Stimulated activated CD8-positive, alpha-beta memory T cell treated with anti-CD3 and anti-CD28 coated beads, Interleukin-4, amount 100 ng/mL, for 24 hours (primary cell): ENCODE measurements at places on chromosomes 2 and 18.

- DNase-seq = no peak
Observed at GRCh38 chr18:75109319-75109691, 99.6 kb downstream of the PTGR3 start.

GRCh38 chr2:66578054-66578686 lies 143.2 kb downstream of the MEIS1 start:
- DNase-seq = no peak

- no peak for DNase-seq
Observed at GRCh38 chr18:3449512-3450011, 410 bp upstream of the TGIF1 start.

- no peak for DNase-seq
Observed at GRCh38 chr18:51656249-51656648, 458.8 kb upstream of the MEX3C start.

DNA sequence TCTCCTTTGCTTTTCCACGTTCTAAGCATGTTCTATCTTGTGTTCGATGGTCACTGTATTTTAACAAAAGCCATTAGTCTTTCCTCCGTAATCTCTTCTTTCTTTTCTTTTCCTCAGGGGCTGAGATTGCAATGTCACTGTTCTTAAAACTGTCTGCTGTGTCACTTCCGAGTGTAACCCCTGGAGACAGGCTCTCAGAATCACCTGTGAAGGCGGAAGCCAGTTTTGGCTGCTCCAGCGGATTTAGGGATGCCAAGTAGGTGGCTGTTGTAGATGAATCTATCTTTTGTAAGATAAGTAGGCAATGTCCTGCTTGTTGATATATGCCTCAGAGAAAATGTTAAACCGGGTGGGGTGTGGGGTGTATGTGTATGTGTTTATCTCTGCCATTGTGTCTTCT lies 94.7 kb upstream of the L3MBTL4 start:
- DNase-seq = no peak

GRCh38 chr2:74497777-74498499 lies 1.5 kb downstream of the LBX2 start:
- no peak for DNase-seq

DNA sequence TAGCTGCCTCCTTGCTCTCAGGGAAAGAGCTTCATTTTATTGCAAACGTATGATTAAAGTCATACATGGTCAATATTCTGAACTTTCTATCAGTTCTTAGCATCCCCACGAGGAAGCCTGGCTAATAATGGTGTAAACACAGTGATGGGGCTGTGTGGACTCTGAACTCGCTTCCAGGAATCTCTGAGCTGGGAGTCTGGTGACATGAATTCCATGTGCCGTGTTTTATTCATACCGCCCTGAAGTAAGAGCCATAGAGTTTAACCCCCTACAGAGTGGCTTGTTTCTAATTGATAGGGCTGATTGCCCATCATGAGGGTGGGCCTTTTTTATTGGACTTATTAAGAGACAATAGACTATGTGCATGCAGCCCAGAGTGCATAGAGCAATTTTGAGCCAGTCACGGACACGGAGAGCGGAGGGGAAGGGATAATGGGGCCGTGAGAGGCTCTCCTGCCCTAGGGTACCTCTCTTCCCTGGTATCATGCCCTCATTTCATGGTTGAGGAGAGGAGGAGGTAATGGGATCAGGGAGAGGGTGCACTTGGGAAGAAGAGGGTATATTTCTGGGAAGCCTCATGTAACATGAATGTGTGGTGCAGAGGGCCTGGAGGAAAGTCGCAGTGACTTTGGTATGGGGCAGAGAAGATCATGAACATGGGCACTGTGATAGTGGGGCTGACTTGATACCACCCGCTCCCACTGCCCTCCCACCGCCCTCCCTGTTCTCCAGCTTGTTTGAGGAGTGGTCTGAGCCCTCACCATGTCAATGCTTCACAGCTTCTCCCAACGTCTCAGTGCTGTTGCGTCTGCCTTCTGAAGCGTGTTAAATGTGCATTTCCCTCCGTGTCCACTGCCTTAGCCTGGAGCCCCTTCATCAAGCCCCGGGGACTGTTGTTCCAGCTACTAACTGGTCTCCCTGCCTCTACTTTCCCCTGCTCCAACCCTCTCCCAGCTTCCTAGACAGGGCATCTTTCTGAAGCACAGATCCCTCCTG lies 73.2 kb downstream of the IL1R2 start:
- no peak for DNase-seq

DNA sequence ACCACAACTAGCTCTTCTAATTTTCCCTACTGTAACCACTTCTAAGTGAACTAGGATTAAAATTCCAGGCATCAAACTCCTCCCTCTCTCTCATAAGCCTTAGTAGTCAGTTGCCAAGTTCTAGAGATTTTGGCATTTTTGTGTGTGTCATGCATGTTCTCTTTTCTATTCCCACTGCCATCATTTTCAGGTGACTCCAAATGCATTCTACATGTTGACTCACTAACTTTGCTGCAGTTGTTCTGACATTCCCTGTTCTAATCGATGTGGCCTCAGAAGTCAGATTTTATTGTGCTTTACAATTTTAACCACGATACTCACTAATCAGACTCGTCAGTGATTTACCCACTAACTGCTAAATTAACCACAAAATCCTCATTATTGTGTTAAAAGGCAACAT lies 13.3 kb downstream of the DSC1 start:
- no peak for DNase-seq

DNA sequence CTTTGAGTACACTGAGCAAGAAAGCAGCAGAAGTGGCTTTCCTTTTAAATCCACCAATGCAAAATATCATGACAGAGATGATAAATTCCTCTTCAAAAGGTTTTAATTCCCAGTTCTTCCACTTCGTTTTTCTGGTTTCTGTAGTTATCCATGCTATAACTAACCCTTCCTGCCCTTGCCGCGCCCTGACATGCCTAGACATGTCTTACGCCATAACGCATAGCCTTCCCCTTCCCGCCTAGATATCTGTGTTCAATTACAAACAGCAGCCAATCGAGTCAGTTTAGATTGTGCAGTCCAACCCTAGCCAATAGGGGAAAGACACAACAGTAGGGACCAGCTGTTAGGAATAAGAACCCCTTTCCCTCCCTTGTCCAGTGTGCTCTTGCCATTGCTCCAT lies 16.1 kb downstream of the PRPF40A start:
- DNase-seq = no peak

DNA sequence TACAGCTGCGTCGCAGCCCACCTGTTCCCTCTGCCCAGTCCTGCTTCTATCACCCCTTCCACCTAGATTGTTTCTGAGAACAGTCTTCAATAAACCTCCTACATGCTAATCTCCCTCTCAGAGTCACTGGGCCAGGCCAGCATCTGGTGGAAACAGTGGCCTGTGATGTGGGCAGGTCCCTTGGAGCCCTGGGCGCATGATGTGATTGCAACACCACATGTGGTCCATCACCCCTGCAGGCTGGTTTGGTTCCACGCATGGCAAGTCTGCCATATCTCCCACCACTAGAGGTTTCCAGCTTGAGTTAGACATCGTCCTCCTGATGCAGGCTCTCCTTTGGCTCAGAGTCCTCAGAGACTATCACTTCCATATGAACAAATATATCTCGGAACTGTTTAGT lies 83.5 kb downstream of the PRKCE start:
- no peak for DNase-seq

DNA sequence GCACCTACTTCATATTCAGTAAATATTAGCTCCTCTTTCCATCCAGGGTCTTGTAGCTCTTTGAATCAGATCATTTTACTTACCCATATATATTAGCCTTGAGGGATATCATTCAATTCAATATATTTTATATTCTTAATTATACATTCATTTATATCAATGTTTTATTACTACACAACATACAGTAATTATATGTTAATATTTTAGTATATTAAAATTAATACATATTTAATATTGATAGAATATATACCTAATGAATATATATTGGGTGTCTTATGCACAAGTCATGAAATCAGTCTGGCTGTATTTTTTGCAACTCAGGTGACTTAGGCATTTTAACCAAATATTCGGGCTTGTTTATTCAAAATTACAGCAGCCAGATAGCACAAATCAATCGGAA lies 37.2 kb downstream of the POU3F3 start:
- no peak for DNase-seq

GRCh38 chr18:59799383-59800015 lies 100.3 kb upstream of the PMAIP1 start:
- no peak for DNase-seq

DNA sequence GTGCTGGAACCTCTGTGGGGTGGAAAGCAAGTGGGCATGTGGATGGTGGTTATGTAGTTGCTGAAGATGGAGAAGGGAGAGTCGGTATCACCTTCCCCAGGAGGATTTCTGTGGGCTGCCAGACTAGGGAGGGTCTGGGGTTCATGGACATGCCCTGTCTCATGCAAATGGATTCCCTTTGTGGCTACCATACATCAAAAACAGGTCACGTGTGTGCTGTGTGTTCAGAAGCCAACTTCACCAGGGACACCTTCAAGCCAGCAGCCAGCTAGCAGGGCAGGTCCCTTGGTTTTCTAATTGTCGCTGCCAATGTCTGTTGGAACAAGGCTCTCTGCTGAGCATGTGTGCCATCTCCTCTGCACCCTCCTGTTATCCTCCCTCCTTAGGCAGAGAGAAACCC lies 155.2 kb downstream of the ATP9B start:
- no peak for DNase-seq

- no peak for DNase-seq
Observed at GRCh38 chr2:54394392-54394791, 61.7 kb upstream of the SPTBN1 start.

- DNase-seq = no peak
Observed at GRCh38 chr18:9287036-9287435, 47.5 kb upstream of the TWSG1 start.

- DNase-seq = no peak
Observed at GRCh38 chr2:113127646-113128570, 510 bp downstream of the IL1RN start.

DNA sequence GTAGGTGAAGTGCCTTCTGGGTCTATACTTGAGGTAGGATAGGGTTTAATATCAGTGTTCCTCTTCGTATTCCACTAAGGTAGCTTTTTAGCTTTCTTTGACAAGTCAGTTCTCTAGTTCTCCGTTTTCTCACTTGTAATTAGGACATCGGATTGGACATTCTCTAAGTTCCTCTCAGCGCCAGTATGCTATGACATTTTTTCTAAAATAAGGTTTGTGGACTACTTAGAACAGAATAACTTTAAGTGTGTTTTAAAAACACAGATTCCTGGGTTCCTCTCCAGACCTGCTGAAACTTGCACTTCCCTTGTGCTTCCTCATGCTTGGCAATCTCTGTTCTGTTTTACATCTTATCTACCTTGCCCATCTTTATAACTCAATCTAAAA lies 69.3 kb upstream of the YWHAQ start:
- no peak for DNase-seq

- DNase-seq = no peak
Observed at GRCh38 chr2:101127319-101128056, 23.7 kb downstream of the TBC1D8 start.

DNA sequence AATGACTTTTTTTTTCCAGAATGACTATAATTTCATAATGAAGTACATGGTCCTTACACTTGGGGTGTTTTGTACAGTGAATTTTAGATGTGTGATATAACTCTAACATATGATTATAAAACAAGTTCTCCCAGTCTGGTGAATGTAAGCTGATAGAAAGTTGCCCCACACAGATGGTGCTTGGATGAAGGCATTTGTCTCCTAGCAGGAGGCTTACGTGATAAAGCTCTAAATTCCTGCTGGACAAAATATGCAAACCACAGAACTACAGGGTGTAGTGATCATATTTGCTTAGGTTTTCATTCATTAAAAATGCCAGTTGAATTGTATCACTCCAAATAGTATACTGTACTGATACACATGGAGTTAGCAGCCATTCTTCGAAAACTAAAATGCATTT lies 85.5 kb downstream of the DSC3 start:
- no peak for DNase-seq

DNA sequence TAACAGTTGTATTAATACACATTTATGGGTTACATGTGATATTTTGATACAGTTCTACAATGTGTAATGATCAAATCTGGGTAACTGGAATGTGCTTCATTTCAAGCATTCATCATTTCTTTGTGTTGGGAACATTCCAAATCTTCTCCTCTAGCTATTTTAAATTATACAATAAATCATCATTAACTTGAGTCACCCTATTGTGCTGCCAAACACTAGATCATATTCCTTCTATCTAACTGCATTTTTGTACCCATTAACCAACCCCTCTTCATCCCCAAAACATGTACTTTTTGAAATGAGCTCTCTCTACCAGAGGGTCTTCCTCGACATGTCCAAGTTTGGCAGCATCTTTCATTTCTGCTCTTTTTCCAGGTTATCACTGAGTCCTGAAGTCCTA lies 81.1 kb upstream of the TTC39C start:
- no peak for DNase-seq
